ENCODE measurements at places on chromosomes 6 and 20.

DNA sequence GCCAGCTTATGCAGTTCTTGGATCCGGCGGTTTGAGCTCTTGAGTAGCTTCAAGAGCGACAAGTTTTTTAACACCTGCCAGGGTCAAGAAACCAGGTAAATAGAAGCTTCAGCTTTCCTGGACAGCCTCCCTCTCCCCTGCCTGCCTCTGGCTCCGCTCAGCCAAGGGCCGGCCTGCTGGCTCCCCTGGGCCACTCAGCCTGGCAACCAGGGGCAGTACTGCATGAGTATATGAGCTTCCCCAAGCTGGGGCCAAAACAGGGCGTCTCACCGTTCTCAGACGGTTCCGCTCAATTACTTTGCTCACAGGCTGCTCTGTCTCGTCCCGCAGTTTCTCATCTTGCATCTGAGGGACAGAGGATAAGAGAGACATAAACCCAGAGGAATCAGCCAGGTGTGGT lies 856 bp downstream of the TP53TG5 start:
- no peak for DNase-seq

- DNase-seq, result no peak
Observed at GRCh38 chr6:168884050-168884645, 369.5 kb downstream of the THBS2 start.

DNA sequence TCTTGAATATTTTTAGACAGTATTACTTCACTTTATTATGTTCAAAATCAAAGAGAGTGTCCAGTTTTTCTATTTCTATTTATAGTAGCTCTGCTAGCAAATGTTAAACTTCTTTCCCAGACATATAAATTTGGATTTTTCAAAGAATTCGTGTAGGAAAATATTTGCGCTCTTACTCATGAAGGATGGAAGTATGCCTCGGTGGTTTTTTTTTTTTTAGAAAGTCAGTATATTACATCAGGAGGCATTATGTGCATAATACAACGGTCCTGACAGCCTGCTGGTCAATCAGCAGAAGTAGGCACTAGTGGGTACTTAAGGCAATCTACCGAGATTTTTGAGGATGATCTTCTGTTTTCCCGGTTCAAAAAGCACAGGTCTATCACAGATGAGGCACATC lies 249.3 kb downstream of the TBX18 start:
- DNase-seq, result no peak

DNA sequence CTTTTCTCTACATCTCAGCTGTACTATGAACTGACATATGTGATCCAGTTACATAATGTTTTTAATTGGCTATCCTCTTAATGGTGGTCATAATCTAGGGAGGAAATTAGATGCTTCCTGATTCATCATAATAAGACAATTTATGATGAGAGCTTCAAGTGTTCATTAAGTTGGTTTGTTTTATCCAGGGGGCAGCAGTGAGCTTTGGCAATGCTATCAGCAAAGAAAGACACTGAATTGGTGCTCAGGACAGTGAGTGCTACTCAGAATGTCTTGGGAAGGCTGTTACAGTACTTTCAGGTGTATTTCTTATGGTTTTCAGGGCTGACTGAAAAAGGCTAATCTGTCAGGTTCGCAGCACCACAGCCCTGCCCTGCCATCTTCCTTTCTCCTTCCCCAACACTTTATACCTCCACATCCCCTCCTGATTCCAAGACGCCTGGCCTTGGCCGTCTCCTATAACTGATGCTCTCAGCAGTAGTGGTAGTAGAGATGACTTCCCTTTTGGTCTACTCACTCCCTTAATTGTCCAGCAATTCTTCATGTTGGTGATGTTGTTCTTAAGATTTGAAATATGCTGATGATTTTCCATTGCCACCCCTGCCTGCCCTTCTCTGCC lies 67.0 kb upstream of the TNFAIP3 start:
- peak; percentile 65 for DNase-seq

GRCh38 chr6:168581706-168582105 lies 140.7 kb downstream of the SMOC2 start:
- no peak for DNase-seq

GRCh38 chr20:2692886-2693285 lies 306 bp downstream of the EBF4 start:
- no peak for DNase-seq

GRCh38 chr6:56022678-56023077 lies 147.3 kb upstream of the BMP5 start:
- DNase-seq, result no peak

- DNase-seq, result no peak
Observed at GRCh38 chr6:143608906-143609305, 68.9 kb upstream of the PHACTR2 start.

GRCh38 chr20:62656197-62656918 lies 14.1 kb downstream of the SLCO4A1 start:
- DNase-seq, result no peak

GRCh38 chr20:16710781-16711180 lies 19.0 kb upstream of the SNRPB2 start:
- DNase-seq, result no peak

DNA sequence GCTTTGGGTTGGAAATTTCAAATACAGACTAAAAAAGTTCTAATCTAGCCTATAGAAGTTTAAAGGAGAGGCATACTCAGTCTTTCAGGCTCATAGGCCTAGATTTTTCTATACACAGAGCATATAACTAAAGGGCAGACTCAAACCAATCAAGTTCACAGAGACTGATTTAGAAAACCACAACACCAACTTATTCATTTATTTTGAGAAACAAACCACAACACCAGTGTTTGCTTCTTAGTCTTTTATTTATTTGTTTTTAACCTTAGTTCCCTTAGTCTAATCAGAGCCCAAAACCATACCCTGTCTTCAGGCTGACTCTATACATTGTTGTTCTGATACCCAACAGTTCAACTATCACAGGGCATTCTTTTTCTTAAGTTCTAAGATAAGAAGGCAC lies 103.7 kb downstream of the REV3L start:
- DNase-seq, result no peak

DNA sequence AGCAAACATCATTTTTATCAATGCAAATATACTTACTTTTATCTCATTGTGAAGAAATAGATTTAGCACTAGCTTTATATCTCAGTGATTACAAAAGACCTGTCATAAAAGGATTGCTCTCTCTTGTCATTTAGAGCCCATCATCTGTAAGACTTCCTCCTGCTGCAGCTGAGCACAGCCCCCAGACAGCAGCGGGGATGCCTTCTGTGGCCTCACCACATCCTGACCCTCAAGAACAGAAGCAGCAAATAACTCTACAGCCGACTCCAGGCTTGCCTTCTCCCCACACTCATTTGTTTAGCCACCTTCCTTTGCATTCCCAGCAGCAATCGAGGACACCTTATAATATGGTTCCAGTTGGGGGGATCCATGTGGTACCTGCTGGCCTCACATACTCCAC lies 127.0 kb upstream of the EDN1 start:
- DNase-seq, result no peak
